HCEC 1CT (cell line): ENCODE measurements at places on chromosomes 12 and 14.

DNA sequence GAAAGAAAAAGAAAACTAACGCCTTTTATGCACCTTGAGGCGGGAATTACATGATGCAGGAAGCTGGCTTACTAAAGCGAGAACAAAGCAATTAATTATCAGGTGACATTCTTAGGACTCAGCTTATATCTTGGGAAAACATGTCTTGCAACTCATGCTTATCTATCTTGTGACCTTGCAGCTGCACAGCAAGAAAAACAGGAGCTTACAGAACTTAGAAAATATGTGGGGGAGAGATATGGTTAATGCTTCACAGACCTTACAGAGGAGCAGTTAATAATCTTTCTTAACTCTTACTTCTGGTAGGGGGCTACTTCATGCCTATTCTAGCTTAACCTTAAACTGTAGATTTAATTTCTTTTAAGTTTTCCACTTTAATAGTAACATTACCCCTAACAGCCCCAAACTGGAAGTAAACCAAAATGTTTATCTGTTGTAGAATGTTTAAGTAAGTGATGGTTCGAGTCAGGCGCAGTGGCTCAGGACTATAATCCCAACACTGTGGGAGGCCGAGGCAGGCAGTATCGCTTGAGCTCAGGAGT is 13.2 kb upstream of the OR11G2 start:
- no peak for DNase-seq

GRCh38 chr12:95385246-95386035 is 88.5 kb upstream of the METAP2 start:
- DNase-seq: peak; percentile 13

DNA sequence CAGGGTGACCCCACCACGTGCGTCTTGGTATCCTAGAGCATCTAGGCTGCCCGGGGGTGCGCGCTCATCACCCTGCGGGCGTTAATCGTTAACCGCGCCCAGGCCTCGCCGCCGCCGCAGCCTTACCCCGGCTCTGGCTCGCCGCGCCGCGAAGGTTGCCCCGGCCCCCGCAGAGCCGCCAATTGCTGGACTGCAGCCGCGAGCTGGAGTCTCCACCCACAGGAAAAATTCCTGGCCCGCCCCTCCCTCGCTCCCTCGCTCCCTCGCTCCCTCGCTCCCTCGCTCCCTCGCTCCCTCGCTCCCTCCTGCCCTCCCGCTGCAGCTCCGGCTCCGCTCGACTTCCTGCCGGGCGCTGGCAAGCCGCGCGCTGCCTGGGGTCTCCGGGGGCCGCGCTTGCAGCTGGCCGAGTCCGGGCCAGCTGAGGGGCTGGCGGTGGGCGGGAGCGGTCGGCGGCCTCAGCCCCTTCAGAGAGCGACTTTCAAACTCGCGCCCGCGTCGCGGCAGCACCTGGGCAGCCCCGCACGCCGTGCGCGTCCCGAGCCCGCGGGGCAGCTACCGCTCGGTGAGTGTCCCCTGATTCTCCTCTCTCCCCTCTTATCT is at the start of gene PLEKHG3:
PLEKHG3 (plus strand) TSS at position 282 of the 600 bp plus-strand sequence. CDS start 23,208 bp downstream, outside the sequence.
- DNase-seq: peak; percentile 51

GRCh38 chr12:28578833-28579252 is 388.6 kb downstream of the CCDC91 start:
- DNase-seq: peak; percentile 33

GRCh38 chr14:70827347-70827746 is 18.0 kb upstream of the MAP3K9 start:
- peak; percentile 43 for DNase-seq

DNA sequence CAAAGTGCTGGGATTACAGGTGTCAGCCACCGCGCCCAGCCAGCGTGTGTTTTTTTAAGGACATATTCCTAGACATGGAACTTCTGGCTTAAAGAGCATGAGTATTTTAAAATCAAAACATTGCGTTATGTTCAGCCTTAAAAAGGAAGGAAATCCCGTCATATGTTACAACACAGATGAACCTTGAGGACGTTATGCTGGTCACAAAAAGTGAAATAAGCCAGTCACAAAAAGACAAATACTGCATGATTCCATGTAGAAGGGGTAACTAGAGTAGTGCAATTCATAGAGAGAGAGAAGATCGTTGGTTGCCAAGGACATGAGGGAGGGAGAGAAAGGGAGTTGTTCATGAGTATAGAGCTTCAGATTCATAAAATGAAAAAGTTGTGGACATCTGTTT is 53.9 kb downstream of the ACACB start:
- no peak for DNase-seq

GRCh38 chr14:58832095-58832521 is 194.3 kb downstream of the DACT1 start:
- no peak for DNase-seq

DNA sequence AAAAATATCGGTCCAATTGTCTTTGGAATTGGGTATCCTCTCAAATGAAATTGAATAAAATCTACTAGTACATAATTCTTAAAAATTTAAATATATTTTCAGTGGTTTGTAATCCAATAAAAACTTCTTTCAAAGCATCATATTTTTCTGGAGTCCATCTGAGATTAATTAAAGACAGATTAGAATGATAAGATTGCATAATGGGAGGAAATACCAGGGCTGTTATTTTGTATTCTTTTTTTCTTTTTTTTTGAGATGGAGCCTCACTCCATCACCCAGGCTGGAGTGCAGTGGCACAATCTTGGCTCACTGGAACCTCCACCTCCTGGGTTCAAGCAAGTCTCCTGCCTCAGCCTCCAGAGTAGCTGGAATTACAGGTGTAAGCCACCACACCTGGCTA is 103.8 kb downstream of the TMTC3 start:
- peak; percentile 42 for DNase-seq

DNA sequence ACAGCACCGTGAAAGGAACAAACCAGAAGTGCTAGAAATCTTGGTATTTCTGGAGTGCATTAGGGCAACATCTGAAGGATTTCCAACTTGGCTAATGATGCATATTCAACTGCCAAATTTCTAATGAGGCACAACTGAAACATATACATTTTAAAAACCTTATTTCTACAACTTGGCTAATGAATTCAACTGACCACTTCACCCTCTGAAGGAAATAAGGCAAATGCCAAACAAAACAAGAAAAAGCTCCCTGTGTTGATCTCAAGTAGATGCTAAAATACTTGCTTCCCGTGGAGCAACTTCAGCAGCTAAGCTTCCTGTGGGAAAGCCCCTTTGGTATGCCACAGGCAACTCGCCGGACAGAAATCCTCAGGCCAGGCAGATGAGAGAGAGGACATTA is 167.1 kb downstream of the TTC7B start:
- no peak for DNase-seq

DNA sequence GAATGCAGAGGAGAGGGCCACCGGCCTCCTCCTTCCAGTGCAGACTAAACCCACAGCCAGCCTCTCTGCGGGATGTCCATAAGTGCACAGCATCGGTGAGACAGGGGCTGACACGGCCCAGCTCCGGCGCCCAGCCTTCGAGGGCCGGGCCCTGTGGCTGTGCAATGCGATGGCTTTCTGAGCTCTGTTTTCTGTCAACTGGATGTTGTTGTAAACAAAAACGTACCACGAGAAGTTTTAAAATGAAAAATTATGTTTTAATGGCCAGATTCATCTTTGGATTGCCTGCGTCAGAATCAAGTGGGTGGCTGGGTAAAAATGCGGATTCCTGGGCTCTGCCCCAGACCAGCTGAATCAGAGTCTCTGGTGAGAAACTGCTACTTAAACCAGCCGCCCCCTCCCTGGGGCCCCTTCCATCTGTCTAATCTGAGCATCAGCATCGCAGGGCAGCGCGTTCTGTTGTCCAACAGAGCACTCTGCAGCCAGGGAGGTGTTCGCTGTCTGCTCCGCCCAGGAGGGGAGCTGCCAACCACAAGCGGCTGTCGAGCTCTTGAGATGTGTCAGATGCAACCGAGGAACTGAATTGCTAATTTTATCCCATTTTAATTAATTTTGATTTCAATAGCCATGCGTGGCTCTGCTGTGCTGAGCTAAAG is 133.4 kb downstream of the RFLNA start:
- DNase-seq: no peak

DNA sequence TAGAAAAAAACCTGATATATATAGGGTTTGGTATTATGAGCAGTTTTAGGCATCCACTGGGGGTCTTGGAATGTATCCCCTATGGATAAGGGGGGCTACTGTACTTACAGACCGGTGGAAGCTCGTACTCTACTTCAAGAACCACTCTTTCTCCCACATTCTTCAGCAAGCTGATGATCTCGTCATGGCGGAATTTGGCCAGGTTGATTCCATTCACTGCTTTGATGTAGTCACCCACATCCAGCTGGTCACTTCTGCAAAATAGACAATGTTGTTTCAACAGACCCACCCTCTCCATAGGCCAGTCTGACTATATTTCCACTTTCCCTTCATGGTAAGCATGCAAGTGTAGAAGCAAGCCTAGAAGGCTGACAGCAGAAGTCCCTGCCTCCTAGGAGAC is 139.9 kb downstream of the GRIP1 start:
- DNase-seq: no peak

DNA sequence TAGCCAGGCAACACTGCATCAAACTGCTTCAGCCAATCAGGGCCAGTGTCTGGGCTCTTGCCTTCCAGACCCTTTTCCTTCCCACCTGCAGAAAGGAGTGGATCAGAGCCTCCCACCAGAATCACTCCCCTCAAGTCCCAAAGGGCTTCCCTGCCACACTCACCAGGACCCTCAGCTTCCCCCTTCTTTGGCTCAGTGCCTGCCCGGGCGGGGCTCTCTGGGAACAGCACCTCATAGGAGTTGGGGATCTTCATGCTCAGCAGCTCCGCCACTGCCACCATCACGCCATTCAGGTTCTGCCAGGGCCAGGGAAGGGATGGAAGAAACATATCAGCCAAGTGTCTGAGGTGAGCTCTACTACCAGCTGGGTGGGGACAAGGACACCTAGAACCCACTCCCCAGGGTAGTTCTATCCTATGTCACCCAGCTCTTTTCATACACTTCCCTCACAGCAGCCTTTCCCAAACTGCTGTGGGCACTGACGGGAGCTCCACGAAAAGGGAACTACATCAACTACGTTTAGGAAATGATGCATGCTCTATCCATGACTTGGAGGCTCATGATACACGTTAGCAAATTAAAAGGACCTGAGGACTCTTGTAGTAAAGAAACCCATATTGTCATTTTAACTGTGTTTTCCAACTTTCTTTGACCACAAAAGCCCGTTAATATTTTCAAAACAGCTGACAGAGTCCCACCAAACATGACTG is 9.4 kb upstream of the PRKAG1 start:
- no peak for DNase-seq

- no peak for DNase-seq
Measured at GRCh38 chr14:65354715-65355114, 57.8 kb upstream of the FUT8 start.

GRCh38 chr14:53547593-53547992 is 394.5 kb upstream of the DDHD1 start:
- no peak for DNase-seq

GRCh38 chr14:93044121-93044520 is 71.6 kb downstream of the ITPK1 start:
- no peak for DNase-seq

- no peak for DNase-seq
Measured at GRCh38 chr12:71872401-71872800, 32.8 kb downstream of the TBC1D15 start.

GRCh38 chr12:90216815-90217214 is 508.2 kb upstream of the ATP2B1 start:
- DNase-seq: peak; percentile 47
